Activated CD4-positive, alpha-beta T cell treated with anti-CD3 and anti-CD28 coated beads for 36 hours (primary cell): ENCODE measurements at places on chromosomes 3 and 15.

GRCh38 chr15:31016446-31016915 is 25.1 kb upstream of the MTMR10 start:
- no peak for DNase-seq

DNA sequence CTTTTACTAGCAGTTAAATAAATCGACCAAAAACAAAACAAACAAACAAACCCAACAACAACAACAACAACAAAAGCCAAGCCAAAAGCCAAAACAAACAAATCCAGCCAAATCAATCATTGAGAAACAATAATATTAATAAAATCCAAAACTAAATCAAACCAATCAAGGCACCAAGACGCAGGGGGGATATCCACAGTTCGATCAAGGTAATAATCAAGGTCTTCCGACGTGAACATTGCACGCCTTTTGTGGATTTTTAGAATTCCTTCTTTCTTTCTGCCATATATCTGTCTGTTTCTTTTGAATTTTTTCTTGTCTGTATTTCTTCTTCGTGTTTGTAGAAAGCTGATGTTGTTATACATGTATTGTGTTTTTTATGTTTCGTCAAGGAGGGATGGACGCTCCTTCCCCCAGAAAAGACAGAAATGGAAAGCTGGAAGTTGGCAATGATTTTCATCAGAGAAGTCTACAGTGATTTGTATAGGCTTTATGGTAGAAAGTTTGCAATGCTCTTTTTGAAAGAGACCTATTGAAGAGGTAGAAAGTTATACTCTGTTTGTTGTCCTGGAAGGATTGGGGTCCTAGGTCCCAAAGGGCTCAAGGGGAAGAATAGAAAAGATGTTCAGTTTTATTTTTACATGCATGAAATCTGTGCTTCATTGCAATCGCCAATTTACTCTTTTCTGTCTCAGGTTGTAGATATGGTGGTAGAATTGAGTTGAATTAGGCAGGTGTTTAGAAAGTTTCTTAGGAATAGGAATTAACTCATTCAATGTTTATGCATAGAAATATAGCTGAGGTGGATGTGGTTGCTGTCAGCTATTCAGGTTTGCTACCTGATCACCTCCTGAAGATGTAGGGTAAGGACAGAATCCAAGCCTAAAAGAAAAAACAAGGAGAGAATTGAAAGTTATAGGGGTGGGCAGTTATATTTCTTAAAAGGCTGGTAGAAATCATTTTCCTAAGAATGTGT is 1.2 kb downstream of the ARPP21 start:
- no peak for DNase-seq

GRCh38 chr3:140273542-140274195 is 338.7 kb downstream of the CLSTN2 start:
- no peak for DNase-seq

GRCh38 chr3:177538048-177538749 is 340.9 kb upstream of the TBL1XR1 start:
- DNase-seq: no peak

DNA sequence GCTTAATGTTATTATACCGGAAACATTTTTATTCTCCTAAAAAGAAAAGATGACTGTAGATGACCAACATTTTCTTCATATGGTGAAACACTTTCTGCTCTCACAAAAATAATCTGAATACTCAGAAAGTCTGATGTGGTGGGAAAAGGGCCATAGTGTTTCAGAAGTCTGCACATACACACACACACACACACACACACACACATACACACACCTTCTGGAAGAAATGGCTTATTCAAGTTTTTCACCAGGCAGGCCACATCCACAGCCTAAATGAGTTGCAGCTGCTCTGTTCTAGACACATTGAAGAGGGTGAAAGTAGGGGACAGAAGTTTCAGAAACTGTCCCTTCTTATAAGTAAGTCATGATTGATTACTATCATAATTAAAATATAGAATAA is 220.0 kb downstream of the ZMAT3 start:
- no peak for DNase-seq
